Lower lobe of right lung (tissue), 2 donors: ENCODE measurements at places on chromosomes 7 and 10. TPM values are rescaled to one million over a fixed set of nuclear protein-coding genes. Genes with fewer than 3 reads are reported as not detected.

DNA sequence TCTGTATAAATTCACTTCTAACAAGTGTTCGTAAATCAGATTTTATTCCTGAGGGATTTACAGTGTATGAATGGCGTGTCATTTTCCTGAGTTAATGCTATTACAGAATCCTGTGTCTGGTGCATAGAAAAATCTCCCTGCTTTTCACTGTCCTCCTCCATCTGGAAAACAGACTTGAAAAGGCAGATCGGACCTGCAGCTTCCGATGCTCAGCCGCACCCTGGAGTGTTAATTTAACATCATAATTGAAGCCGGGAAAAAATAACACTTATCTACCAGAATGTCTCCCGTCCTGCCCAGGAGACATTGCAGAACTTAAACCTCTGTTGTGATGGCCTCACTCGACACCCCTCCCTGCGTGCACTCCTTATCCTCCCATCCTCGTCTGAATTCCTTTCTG, 442.1 kb upstream of the FOXK1 start:
- no peak for DNase-seq

- no peak for DNase-seq
Observed at GRCh38 chr7:122847871-122848473, 38.3 kb downstream of the CADPS2 start.

- DNase-seq = no peak
Observed at GRCh38 chr7:77235276-77235675, 35.7 kb upstream of the FGL2 start.

GRCh38 chr10:132153616-132154217, 33.0 kb upstream of the DPYSL4 start:
- DNase-seq = no peak

DNA sequence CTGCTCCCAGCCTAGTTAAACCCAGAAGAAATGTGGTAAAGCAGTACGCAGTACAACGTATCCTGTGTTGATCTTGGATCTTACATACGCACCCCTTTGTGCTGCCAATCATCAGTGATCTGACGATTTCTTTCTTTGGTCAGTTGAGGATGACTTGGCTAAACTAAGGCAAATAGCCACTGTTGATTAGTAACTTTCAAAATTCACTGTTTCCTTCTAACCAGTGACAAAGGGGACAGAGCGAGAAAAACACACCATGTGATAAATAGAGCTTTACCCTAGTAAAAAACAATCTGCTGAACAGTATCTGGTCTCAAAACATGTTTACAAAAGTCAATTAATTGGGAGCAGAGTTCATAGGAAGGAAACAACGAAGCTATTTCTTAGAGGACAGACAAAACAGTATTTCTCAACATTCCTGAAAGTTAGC, 123.2 kb upstream of the RAB18 start:
- DNase-seq = no peak

CYP3A7 gene
- 0.21 TPM for total RNA-seq

CFAP58 gene
- 1.1 TPM for total RNA-seq

BAIAP2L1 gene
- 21.1 TPM for total RNA-seq
